ENCODE measurements at places on chromosomes 4 and X. TPM values are rescaled to one million over a fixed set of nuclear protein-coding genes. Genes with fewer than 3 reads are reported as not detected.

ASB12 gene
- 0.33 TPM for total RNA-seq

AKAP4 gene
- not detected for total RNA-seq

REELD1 gene
- 0.26 TPM for total RNA-seq

MID1 gene
- total RNA-seq = 61.8 TPM

SHROOM3 gene
- total RNA-seq = 7.9 TPM

SYTL4 gene
- total RNA-seq = 3.9 TPM

CCDC110 gene
- 0.67 TPM for total RNA-seq

EMCN gene
- total RNA-seq = 70.4 TPM

TCEAL5 gene
- 3.0 TPM for total RNA-seq

All from endothelial cell (in vitro differentiated cells).